ENCODE measurements at places on chromosomes 4 and X.

DNA sequence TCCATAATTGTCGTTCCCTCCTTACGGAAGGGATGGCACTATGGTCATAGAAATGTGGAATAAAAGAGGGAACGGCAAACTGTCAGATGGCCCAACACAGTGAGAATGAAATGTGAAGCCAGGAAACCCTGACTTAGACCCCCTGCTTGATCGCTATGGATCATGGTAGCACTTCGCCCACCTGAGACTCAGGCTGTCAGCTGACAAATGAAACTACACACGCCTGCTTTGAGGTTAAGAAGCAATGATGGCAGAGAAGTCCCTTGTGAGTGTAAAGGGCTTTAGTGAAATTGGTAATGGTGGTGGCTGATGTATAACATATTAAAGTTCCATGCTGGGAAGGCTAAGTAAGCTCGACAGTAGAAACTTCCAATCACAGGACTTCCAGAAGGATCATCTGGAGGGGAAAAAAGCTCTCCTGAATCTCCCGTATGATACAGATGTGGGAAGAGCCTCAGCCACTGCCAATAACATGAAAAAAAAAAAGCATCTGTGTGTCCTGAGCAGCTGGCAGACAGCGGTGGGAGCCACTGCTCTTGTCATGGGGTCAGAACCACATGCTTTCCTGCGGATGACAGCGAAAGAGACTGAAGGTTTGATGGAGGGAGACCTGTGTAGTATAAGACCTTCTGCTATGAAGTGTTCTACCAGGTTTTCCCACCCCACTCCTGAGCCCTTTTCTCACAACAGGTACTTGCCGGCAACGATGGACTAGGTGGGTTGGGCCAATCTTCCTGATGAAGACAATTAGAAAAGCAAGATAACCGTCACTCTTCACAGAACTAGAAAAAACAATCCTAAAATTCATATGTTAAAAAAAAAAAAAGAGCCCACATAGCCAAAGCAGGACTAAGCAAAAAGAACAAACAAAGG is 107.6 kb downstream of the AFAP1 start:
- no peak for DNase-seq

- DNase-seq: no peak
Observed at GRCh38 chr4:54060116-54060515, 4.3 kb downstream of the CHIC2 start.

GRCh38 chr4:164701665-164702064 is 52.3 kb upstream of the SMIM31 start:
- DNase-seq: no peak

DNA sequence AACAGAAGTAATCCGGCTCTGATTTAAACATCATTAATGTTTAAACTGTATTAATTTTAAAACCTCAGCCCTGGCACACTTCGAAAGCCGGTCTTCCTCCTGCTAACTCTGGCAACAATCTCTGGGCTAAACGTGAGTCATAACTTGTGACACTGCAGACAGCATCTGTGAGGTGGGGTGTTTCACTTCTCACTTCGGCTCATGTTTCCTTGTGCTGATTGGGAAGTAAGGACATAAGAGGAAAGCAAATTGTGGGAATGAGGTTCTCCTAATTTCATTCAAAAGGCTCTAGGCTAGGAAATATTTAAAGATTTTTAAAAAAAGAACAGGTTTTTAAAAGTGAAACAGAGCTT is 139.9 kb upstream of the USP9X start:
- DNase-seq: no peak

- DNase-seq: no peak
Observed at GRCh38 chr4:46993075-46994006, at the start of gene GABRA4. TSS of gene GABRA4 (minus strand) at chr4:46993581. CDS start at chr4:46993424, 157 bp downstream.

GRCh38 chr4:134762053-134762452 is 560.5 kb upstream of the PABPC4L start:
- no peak for DNase-seq

GRCh38 chrX:44144177-44144945 is 171.2 kb upstream of the NDP start:
- DNase-seq: no peak

GRCh38 chrX:45714866-45715265 is 514.2 kb upstream of the DIPK2B start:
- DNase-seq: no peak

- DNase-seq: no peak
Observed at GRCh38 chr4:189021831-189022230, 882.6 kb downstream of the TRIML1 start.

DNA sequence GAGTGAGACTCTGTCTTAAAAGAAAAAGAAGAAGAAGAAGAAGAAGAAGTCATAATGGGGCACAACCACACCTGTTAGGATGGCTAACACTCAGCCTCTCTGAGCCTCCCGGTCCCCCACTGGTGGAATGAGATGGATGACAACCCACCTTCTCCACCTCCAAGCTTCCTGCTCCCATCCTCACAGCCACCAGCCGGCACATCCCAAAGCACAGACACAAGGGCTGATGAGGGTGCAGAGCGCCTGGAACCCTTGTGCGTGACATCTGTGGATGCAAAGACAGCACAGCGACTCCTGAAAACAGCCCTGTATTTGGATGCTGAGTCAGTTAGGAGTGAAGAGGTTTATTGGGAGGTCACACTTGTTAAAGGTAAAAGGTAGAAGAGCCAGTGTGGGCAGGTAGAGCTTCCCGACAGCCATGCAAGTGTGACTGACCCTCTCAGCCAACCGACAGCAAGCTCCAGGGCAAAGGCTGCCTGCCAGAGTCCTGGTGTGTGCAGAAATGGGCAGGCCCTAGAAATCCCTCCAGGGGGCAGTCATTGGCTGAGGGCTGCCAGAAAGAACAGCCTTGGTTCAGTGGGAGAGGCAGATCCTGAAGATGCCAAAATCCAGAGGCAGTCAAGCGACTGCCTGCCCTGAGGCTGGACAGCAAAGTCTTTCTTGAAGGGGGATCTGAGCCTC is 26.6 kb upstream of the MAN2B2 start:
- no peak for DNase-seq

- no peak for DNase-seq
Observed at GRCh38 chrX:109040057-109040456, 303.7 kb upstream of the IRS4 start.

DNA sequence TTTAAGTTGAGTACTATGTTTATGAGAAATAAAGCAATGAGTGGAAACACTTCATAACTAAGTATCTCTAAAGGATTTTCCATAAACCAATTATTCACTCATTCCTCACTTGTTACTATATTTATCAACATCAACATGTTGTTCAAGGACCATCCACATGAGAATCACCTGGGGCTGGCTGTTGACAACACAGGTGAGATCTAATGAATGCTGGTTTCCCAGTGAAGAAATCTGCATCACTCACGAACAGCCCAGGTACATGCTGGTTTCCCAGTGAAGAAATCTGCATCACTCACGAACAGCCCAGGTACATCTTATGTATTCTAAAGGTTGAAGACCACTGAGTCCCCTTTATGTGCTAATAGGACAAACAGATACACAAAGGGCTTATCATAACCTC is 32.5 kb downstream of the TSPAN5 start:
- no peak for DNase-seq

GRCh38 chr4:38387819-38388218 is 276.2 kb upstream of the KLF3 start:
- no peak for DNase-seq

DNA sequence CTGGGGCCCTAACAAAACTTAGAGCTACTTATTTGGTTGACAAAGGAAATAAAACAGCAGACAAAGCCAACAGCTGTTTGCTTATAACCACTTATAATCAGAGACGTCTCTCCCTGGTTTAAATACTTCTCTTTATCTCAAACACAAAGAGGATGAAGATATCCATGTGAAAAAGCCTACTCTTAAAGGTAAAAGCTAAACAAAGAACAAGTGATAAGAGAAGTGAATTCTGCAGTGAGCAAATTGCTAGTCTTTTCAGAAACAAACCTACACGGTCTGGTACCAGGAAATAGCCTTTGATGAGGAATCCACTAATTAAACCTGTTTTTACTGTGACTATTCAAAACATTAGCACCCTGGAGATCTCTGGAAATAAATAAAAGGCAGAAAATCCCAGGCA is 46.7 kb downstream of the GRIA3 start:
- DNase-seq: no peak

Measured in CD4-positive, alpha-beta T cell treated with Interleukin-15 for 4 hours (primary cell).